ENCODE measurements at places on chromosomes 12 and 14. TPM values are rescaled to one million over a fixed set of nuclear protein-coding genes. Genes with fewer than 3 reads are reported as not detected.

The CCDC91 gene
- total RNA-seq, result 27.5 TPM

The TAS2R19 gene
- total RNA-seq, result 0.15 TPM

The ASCL1 gene
- total RNA-seq, result not detected

The ZNF605 gene
- total RNA-seq, result 3.6 TPM

The LRIG3 gene
- total RNA-seq, result 4.8 TPM

The OVCH1 gene
- not detected for total RNA-seq

The TMEM63C gene
- total RNA-seq, result 8.0 TPM

The DDX51 gene
- total RNA-seq, result 27.0 TPM

The CD69 gene
- total RNA-seq, result not detected

The CCDC184 gene
- total RNA-seq, result 2.3 TPM

The DNAI7 gene
- 0.16 TPM for total RNA-seq

The CISTR gene
- total RNA-seq, result not detected

The IFNG gene
- total RNA-seq, result not detected

The CHFR gene
- 25.7 TPM for total RNA-seq

The CCDC88C gene
- 6.3 TPM for total RNA-seq

The NTF3 gene
- total RNA-seq, result not detected

The UBE3B gene
- total RNA-seq, result 13.9 TPM

The MMP19 gene
- 0.29 TPM for total RNA-seq

The ACRBP gene
- 0.13 TPM for total RNA-seq

The DDN gene
- total RNA-seq, result 0.69 TPM

Measured in A549 treated with dexamethasone at 1 μM for 4 hours (cell line).